Mucosa of gallbladder (tissue), 1 donor: ENCODE measurements at places on chromosomes 2 and 18. TPM values are rescaled to one million over a fixed set of nuclear protein-coding genes. Genes with fewer than 3 reads are reported as not detected.

Gene COL6A3
- 258 TPM for total RNA-seq

Gene MPP4
- not detected for total RNA-seq

Gene APOB
- 14.8 TPM for total RNA-seq

Gene ICOS
- total RNA-seq: 0.98 TPM

Gene TUBA3E
- not detected for total RNA-seq

Gene FBXO15
- 1.8 TPM for total RNA-seq

Gene C2orf80
- not detected for total RNA-seq

Gene ACMSD
- total RNA-seq: 47.0 TPM

Gene CHCHD5
- total RNA-seq: 40.3 TPM

Gene SNTG2
- 2.0 TPM for total RNA-seq

Gene XIRP2
- 0.06 TPM for total RNA-seq

Gene RFTN2
- total RNA-seq: 5.5 TPM

Gene CPLX4
- not detected for total RNA-seq

Gene STAT4
- 4.8 TPM for total RNA-seq

Gene DSG3
- 0.06 TPM for total RNA-seq

Gene KATNAL2
- 8.0 TPM for total RNA-seq

Gene G6PC2
- total RNA-seq: not detected

Gene CSRNP3
- total RNA-seq: 7.1 TPM

Gene SNED1
- 40.9 TPM for total RNA-seq

Gene SERPINB4
- total RNA-seq: not detected

Gene DOCK10
- total RNA-seq: 20.1 TPM
